ENCODE measurements at places on chromosomes 5 and 9.

DNA sequence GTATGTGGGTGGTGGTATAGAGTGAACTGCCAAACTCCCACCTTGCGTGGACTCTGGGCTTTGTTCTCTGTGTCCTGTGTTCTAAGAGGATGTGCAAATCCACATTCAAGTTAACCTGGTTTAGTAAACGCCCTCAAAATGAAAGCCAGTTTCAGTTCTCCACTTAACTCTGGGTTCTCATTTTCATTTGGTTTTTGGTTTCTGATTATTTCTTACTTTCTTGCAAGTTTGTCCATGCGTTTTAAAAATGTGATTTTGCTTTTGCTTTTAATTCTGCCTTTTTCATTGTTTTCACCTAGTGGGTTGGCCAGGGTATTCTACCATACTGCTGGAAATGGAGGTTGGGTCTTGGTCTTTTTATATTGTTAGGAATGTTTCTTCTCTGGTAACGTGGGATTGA lies 38.2 kb downstream of the GALNT10 start:
- DNase-seq, result no peak

GRCh38 chr5:126811515-126812198 lies 34.7 kb downstream of the LMNB1 start:
- no peak for DNase-seq

GRCh38 chr5:179504191-179504590 lies 46.2 kb upstream of the RUFY1 start:
- DNase-seq, result no peak

- DNase-seq, result no peak
Observed at GRCh38 chr5:172776235-172776594, 5.2 kb upstream of the DUSP1 start.

DNA sequence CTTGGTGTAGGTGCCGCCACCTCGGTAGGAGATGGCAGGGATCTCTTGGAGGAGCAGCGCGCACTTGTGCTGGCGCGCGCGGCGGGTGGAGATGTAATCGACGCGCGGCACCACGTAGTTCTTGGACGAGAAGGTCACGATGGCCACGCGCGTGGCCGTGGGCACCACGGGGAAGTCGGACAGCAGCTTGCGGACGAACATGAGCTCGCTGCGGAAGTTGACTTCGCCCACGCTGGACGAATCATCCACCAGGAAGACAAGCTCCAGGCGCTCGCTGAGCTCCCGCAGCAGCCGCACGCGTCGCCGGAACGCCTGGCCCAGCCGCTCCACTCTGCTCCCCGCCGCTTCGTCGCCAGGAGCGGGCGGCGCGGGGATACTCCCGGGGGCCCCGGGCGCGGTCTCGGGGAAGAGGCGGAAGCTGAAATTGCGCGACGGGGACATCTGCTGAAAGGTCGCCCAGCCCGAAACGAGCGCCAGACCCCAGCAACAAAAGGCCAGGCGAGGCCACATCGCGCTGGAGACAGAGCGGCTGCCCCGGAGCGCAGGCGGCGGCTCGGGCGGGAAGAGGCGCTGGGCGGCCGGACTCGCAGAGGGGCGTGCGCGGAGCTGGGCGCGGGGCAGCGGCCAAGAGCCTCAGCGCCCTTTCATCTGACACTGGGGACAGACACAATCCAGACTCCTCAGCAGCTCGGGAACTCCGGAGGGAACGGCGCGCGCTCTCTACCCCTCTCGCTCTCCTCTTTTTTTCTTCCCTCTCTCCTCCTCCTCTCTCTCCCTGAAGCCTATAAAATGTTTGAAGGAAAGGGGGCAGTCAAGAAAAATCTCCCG lies at the start of gene SVEP1:
Gene SVEP1, minus strand, starts transcription at position 708 of the 828 bp plus-strand sequence. Its CDS starts 198 bp downstream, at position 510.
- no peak for DNase-seq

GRCh38 chr5:168869615-168870227 lies 290.6 kb upstream of the PANK3 start:
- no peak for DNase-seq

DNA sequence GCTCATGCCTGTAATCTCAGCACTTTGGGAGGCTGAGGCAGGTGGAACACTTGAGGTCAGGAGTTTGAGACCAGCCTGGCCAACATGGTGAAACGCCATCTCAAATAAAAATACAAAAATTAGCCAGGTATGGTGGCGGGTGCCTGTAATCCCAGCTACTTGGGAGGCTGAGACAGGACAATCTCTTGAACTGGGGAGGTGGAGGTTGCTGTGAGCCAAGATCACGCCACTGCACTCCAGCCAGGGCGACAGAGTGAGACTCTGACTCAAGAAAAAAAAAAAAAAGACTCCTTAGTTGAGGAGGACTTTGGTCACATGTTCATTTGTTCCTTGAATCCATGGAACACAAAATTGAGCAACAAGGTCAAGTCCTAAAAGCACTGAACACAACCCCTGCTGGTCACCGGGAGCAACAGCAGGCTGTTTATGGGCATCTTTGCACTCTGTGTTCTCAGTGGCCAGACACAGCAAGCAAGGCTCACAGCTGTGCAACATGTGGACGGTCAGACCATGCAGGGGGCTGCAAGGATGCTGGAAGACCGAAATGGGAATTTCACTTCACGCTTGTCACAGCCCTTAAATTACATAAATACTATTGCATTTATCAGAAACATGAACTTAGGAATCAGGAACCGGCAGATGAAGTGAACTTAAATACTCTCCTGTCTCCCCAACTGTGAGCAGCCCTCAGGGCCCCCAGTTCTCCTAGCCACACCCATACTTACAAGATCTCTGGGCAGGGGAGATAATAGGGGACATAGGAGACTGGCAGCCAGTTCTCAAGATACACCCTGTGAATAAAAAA lies 2.8 kb downstream of the GBGT1 start:
- DNase-seq, result peak; percentile 7

GRCh38 chr5:40240111-40240510 lies 439.6 kb upstream of the PTGER4 start:
- no peak for DNase-seq

GRCh38 chr5:35698047-35698808 lies 80.6 kb downstream of the SPEF2 start:
- DNase-seq, result no peak

DNA sequence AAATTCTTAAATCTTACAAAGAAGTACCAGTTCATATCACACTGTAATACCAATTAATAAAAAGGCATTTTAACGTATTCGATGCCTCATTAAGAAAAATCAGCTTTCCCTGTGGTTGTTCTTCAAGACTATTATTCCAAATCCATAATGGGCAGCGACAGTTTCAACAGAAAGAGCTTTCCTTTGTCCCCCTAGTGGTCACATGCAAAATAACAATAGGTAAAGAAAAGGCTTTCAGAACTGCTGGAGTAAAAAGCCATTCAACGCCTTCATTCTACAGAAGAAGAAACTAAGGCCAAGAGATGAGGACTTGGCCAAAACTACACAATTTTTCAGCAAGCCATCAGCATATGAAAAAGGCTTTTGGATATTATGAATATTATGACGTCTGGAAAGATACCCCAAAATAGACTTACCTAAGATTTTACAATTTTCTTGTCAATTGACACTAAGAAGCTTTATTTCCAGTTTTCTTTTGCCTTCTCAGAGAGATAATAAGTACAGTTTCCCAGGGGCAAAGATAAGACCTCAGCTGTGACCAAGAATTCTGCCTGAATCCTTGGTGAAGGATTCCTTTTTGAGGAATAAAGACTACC lies 6.7 kb upstream of the CDH6 start:
- DNase-seq, result peak; percentile 78

- no peak for DNase-seq
Observed at GRCh38 chr9:37811906-37812476, 11.4 kb downstream of the DCAF10 start.

DNA sequence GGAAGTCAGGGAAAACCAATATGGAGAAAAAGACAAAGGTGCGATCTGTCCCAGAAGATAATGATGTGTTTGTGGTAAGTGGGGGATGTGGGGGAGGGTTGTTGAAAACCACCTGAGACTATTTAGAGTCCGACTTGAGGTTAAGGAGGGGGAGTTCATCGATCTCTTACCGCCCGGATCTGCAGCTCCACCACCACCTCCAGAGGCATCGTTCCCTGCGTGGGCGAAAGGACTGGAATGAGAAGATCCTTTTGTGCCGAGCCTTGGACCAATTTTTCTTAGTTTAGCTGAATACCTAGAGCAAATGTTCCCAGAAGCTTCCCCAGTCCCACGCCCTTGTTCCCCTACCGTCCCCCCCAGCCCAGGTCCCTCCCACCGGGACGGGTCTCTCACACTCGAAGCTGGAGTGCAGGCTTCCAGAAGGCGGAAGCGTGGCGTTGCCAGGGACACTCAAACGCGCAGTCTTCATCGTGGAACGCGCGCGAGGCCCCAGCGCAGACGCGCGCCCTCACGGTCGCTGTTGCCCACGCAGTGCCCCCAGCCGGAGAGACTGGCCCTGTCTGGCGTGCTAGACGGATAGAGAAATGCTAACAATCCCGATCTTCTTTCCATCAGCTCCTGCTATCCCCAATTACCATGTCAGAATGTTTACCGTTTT lies at the start of gene SPATA6L:
Gene SPATA6L, minus strand, starts transcription at position 439 of the 658 bp plus-strand sequence. Its CDS starts 230 bp downstream, at position 209.
- DNase-seq, result peak; percentile 72

DNA sequence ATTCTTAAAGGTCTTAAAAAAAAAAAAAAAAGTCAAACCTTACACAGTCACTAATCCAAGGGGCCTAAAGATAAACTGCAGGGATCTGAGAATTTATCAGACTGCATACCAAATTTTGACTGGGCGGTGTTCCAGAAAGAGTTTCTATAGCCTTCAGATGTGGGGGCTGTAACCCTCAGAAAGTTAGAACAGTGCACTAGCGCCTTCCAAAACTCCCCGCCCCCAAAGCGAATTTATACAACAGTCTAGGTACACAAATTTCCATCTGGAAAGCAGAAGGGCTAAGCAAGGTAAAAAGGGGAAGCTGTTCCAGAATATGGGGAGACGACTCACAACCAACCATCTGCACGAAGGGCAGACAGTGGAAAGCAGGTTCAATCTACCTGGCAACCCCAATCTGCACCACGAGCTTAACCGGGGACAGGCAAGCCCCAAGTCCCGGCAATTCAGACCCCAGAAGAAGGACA lies 813 bp downstream of the ERMP1 start:
- no peak for DNase-seq

- no peak for DNase-seq
Observed at GRCh38 chr5:79122973-79123372, 11.4 kb downstream of the BHMT start.

DNA sequence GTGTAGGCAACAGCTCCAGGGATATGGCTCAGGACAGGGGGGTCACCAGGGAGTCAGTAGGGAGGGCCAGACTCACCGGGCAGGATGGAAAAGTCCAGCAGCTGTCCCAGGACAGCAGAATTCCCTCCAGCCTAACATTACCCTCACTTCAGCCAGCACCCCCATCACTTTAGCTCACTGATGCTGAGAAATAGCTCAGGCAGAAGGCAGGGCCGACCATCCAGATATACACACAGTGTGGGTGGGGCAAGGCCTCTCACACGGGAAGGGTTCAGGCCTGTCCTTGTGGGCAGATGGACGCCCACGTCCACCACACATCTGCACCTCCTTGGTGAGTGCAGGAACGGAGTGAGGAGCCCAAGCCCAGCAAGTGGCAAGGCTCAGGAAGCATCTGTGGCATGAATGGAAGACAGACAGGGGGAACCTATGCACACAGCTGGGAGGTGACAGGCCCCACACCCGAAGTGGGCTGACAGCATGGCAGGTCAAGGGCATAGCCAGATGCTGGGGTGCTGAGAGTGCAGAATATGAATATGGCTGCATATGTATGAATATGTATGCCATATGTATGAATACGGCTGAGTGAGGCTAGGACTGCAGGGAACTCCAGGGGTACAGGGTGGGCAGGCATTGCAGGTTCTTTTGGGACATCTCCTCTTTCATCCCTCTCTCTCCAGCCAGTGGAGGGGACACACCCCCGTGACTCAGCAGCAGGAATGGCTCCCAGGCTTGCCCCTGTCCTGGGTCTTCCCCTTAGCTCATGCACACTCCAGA lies 17.0 kb downstream of the BICD2 start:
- no peak for DNase-seq

- DNase-seq, result no peak
Observed at GRCh38 chr9:121262953-121263352, 5.0 kb upstream of the GSN start.

- DNase-seq, result no peak
Observed at GRCh38 chr9:3865141-3865772, 339.5 kb upstream of the RFX3 start.

All from NCI-H2081 (cell line).